ENCODE measurements at places on chromosomes 7 and 10. TPM values are rescaled to one million over a fixed set of nuclear protein-coding genes. Genes with fewer than 3 reads are reported as not detected.

GRCh38 chr10:24254180-24254579, 45.2 kb downstream of the KIAA1217 start:
- DNase-seq, result no peak

DNA sequence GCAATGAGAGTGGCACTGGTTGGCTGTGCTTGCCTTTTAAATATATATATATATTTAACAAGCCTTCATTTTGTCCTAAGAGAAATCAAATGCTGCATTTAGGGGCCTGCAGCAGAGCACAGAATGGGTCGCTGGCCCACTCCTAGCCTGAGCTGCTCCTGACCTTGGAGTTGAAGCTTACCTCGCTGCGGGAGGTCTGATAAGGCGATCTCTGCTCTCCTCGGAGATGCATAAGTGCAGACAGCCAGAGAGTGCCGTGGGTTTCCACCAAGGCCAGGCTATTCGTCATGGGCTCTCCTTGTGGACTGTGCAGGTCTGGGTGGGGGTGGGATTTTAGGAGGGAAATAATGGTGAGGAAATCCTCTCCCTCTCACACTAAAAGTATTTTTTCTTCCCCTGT, 99.5 kb upstream of the IKZF1 start:
- no peak for DNase-seq

GRCh38 chr7:83934118-83934734, 260.4 kb downstream of the SEMA3A start:
- DNase-seq, result no peak

DNA sequence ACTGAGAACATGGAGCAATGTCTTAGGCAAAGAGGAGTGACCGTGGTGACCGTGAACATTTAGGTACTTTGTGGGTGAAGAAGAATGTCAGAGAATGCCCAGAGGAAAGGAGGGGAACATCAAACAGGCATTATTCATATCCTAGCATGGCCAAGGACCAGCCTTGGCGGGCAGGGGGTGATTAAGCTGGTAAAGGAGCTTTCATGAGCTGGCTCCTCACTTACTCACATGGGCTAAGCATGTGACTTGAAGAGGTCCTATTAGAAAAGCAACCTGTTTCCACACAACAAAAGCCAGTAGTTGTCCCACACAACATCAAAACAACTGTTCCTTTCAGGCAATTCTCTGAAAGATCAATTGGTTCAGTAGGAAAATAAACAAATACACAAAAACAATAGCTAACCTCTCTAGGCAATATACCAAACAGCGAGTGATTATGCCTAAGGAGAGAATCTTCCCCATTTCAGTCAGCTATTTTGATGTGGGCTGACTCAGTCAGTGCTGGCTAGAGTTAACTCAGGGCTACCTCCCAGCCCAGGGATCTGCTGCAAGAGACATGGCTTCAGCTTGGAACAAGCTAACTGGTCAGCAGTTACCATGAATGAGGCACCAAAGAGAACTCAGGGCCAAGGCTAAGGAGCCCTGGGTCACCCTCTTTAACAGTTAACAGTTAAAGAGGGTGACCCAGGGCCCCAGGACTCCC, 283.5 kb downstream of the ARHGAP12 start:
- no peak for DNase-seq

HOXA5 gene
- 2.4 TPM for polyA plus RNA-seq

LIPJ gene
- not detected for polyA plus RNA-seq

ANKRD16 gene
- polyA plus RNA-seq, result 6.4 TPM

SLC16A9 gene
- polyA plus RNA-seq, result 9.8 TPM
